ENCODE measurements at places on chromosomes 7 and 10. TPM values are rescaled to one million over a fixed set of nuclear protein-coding genes. Genes with fewer than 3 reads are reported as not detected.

- H3K4me3 ChIP-seq = no peak overlapping the region
- H3K36me3 ChIP-seq = peaks cover 46% of the 10 kb centered on the region
- H3K27ac ChIP-seq = no peak overlapping the region
- no peak for DNase-seq
Measured at GRCh38 chr10:92024700-92025099, 101.1 kb downstream of the BTAF1 start.

DNA sequence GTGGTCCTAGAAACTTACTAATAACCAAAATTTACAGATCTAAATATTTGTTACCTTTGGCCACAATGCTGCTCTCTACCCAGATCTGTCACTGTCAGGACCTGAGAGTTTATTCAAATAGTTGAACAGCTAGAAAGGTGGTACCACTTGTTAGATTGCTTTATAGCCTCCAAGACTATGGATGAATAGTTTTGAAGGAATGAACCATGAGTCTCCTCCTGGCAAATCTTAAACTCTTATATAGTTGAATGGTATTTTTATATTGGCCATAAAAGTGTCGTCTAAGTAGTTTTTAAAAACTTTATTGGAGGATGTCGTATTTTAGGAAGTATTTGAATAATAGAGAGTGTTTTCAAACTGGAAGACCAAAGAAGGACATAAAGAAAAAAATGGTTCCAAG lies 178.7 kb downstream of the AHR start:
- H3K36me3 ChIP-seq = no peaks in the 10 kb centered on the region
- peaks cover 5% of the 10 kb centered on the region for H3K27me3 ChIP-seq
- H3K4me3 ChIP-seq = no peak overlapping the region
- DNase-seq = no peak
- H3K27ac ChIP-seq = no peak overlapping the region
- no peaks in the 10 kb centered on the region for H3K4me1 ChIP-seq

GRCh38 chr7:44156453-44157010 lies 15.4 kb upstream of the MYL7 start:
- no peak overlapping the region for H3K4me3 ChIP-seq
- peaks cover 2% of the 10 kb centered on the region for H3K27me3 ChIP-seq
- no peak for DNase-seq
- no peak overlapping the region for H3K27ac ChIP-seq
- no peaks in the 10 kb centered on the region for H3K4me1 ChIP-seq

DNA sequence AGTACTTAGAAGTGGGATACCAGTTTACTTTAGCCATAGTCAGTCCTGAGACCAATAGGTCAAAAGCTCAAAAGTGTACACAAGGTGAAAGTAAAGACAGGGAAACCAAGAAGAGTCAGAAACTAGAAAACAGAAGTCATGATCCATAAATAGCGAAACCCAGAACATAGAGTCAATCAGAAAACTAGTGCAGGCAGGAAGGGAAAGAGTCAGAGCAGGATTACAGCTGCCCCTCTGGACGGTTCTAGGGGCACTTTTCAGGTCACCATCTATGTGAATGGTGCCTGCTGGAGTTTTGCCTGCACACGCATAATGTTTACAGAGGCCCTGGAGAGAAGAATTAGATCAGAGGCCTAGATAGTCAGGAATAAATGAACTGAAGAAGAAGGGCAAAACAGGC lies 22.4 kb upstream of the DMTF1 start:
- peaks cover 13% of the 10 kb centered on the region for H3K27me3 ChIP-seq
- DNase-seq = no peak
- peaks cover 3% of the 10 kb centered on the region for H3K4me1 ChIP-seq
- H3K36me3 ChIP-seq = no peaks in the 10 kb centered on the region

DNA sequence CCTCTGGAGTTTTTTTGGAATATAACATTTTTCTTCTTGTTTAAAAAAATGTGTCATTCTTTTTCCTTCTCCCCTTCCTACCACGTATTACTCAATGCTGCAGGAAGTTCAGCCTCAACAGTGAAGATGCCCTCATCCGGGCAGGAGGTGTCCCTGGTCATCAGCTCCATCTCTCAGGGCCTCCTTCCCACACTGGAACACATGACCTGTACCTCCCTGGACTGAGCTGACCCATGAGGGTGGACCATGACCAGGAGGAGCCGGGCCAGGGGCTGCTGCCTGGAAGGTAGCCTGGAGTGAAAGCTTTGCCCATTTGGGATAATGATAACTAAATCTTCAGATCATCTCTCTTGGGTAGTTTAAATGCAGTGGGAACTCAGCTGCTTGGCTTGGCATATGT lies 316.5 kb upstream of the ZMIZ1 start:
- no peak overlapping the region for H3K27ac ChIP-seq
- H3K4me1 ChIP-seq = peaks cover 14% of the 10 kb centered on the region
- H3K27me3 ChIP-seq = peaks cover 27% of the 10 kb centered on the region
- no peak for DNase-seq
- H3K4me3 ChIP-seq = no peak overlapping the region
- H3K36me3 ChIP-seq = no peaks in the 10 kb centered on the region

DNA sequence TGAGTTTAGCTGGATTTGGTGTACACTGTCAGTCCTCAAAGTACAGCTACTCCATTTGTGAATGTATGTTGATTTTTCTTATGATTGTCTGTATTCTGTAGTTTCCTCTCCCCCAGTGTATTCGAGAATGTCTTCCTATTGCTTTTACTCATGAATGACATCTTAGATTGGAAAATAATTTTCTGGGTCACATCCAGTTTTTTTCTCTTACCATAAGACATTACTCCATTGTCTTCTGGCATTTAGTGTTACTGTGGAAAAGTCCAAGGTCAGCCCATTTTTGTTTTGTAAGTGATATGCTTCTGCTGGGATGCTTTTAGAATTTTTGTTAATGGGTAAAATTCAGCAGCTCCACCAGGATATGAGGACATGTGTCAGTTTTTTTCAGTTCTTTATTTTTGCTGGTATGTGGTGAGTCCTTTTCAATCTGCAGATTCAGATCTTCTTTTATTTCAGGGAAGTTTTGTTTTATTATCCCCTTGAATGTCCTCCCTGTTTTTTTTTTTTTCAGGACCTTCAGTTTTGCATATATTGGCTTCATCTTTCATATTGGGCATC lies 33.6 kb downstream of the WAC start:
- no peak overlapping the region for H3K4me3 ChIP-seq
- H3K27ac ChIP-seq = peak overlapping the region; percentile 16
- peaks cover 66% of the 10 kb centered on the region for H3K36me3 ChIP-seq
- H3K27me3 ChIP-seq = no peaks in the 10 kb centered on the region
- no peak for DNase-seq

EPO gene
- total RNA-seq = not detected

ZNF467 gene
- total RNA-seq = 0.08 TPM

AZGP1 gene
- total RNA-seq = not detected

IDI2 gene
- not detected for total RNA-seq

DTX2 gene
- 28.0 TPM for total RNA-seq

Data from activated CD8-positive, alpha-beta T cell treated with anti-CD3 and anti-CD28 coated beads, Interleukin-2, amount 10 ng/mL, durations not matched to agents 7 days and 5 days (primary cell).